Cerebellar nuclear complex (tissue), 1 donor: ENCODE measurements at places on chromosomes 4 and X.

- no peak for DNase-seq
These were observed 37.1 kb upstream of the IRAK1 start for GRCh38 chrX:154056770-154057241.

GRCh38 chr4:145041378-145041777 lies 56.6 kb downstream of the ANAPC10 start:
- DNase-seq, result no peak

- no peak for DNase-seq
These were observed 58.6 kb upstream of the CHRNA9 start for GRCh38 chr4:40276546-40276945.

GRCh38 chr4:83108101-83108861 lies 6.2 kb downstream of the PLAC8 start:
- no peak for DNase-seq

DNA sequence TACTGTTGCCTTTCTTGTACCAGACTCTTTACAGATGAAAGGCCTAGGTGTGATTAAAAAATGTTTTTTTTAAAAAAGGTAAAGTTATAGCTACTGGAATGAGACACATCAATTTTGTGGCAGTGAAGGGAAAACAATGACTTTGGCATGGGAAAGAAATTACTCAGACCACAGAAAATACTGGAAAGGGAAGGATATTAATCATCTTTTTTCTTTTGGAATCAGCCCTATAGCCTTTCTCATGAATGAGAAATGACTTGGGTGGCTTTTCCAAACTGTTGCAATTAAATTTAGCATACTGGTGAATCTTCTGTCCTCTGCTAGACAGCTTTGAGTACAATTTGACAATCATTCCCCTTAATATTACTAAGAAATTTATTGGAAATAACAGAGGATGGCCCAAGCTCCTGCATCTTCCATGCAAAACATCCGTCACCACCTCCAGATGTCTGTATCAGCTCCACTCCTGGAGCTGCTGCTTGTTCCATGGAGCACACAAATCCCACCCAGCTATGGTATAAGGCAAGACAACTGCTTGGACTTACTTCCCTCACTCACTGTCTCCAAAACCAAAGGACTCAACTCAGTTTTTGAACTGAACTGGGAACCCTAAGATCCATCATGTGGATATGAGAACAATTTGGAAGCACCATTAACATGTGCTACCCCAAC lies 97.6 kb upstream of the ARSJ start:
- DNase-seq, result no peak

DNA sequence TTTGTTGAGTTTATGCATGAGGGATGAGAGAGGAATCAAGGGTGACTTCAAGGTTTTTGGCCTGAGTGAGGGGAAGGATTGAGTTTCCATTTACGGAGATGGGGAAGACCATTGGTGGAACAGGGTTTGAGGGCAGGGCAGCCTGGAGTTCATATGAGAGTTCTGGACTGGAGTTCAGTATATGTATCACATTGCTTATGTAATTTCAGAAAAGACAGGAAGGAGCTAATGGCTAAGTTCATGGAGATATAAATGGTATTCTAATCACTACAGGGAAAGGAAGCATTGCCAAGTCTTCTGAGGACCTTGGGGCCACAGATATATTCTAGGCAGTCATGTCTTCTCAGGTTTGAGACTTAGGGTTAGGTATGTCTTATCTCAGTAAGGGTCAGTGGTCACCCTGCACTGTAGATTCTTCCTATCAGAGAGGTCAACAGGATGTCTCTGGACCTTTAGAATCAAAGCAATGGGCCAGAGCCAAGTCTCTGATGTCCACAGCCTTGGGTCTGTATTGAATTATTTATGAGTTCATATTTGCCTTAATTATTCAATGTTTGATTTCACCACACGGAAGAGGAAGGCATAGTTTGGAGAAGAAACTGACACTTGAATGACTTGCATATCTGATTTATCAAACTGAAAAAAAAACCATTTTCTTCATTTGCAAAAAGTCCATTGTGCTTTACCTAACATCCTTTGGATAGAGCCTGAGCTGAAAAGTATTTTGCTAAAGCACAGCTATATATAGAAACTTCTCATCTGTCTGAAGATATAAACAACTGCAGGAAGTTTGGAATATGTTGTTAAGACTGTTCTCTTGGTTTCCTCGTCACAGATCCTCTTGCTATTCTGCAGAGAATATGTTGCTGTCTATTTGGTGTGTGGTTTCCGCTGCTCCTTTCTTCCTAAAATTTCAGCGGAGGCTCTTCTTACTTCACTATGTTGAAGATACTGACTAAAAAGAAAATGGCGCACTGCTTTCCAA lies 139.5 kb downstream of the PDGFRA start:
- DNase-seq, result no peak

- DNase-seq, result no peak
These were observed 330.9 kb downstream of the DCHS2 start for GRCh38 chr4:154160519-154161301.

DNA sequence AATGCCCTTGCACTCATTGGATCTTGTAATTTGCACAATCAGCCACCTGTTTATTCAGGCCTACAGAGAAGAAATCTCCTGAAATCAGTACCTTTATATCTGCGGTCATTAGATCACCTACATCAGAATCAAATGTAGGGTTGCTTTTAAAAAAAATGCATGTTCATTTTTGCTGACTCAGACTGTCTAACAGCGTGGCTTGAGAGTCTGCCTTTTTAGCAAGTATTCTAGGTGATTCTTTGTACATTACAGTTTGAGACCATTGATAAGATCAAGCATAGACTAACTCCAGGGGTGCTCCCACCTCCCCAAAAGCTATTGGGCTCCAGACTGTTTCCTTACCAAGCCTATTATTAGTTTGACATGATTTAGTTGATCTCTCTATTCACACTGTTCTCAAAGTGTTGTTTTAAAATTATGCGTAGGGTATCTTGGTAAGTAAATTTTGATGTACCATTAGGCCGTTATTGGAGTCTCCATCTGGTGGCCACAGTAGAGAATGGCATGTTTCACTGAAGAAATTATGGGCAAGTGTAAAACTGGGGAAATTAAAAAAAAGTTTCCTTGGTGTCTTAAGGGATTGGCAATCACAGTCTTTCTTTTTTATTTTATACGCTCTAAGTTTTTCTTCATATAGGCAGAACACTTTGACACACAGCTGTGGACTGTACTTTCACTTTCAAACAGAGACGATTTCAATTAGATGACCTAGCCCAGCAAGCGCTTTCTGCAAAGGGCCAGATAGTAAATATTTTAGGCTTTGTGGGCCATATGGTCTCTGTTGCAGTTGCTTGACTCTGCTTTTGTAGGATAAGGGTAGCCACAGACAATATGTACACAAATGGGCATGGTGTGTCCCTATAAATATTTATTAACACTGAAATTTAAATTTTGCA lies 33.7 kb upstream of the MSL3 start:
- no peak for DNase-seq

- no peak for DNase-seq
These were observed 8.8 kb downstream of the PPP2R2C start for GRCh38 chr4:6463311-6464289.

DNA sequence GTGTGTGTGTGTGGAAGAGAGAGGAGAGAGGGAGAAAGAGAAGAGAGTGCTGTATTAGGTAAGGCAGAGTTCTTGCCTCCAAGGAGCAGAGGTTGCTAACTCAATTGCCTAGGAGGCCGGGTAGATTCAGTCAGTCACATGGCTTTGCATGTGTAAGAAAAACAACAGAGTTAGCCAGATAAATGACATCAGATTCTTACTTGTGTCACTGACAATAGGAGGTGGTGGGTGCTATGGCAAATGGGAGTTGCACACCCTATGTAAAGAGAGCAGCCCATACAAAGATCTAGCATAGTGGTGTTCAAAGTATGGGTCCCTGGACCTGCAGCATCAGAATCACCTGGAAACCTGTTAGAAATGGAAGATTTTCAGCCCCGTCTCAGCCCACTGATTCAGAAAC lies 14.4 kb upstream of the PGRMC2 start:
- DNase-seq, result no peak

GRCh38 chrX:97728215-97728614 lies 844.5 kb downstream of the RPA4 start:
- no peak for DNase-seq

GRCh38 chrX:23756165-23756564 lies 13.1 kb upstream of the ACOT9 start:
- DNase-seq, result no peak

- no peak for DNase-seq
These were observed 26.7 kb downstream of the CTBP1 start for GRCh38 chr4:1222036-1222789.

GRCh38 chr4:145904413-145905177 lies 34.0 kb downstream of the ZNF827 start:
- no peak for DNase-seq

DNA sequence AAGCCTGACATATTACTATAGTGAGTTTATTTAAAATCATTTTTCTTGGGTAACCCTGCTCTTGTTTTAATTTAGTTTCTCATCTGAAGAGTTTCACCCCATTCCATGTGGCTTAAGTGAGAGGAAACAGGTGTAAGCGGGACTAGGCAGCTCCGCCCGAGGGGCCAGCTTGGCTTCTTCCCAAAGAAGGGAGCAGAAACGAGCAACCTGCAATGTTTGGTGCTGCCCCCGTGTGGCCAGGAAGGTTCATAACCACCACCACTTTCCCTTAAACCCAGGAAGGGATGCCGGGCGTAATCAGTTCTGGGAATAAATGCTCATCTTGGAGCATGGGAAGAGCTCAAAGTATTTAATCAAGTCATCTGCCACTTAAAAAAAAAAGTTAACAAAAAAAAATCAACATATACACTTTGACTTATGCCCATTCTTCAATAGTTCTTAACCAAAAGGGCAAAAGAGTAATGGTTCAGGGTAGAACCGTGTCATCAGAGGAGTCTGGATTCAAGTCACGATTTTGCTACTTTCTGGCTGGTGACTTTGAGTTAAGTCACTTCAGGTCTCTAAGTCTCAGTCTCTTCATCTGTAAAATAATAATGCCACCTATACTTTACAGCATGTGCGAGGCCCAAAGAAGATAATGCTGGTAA lies 147.9 kb downstream of the NSUN7 start:
- DNase-seq, result no peak

GRCh38 chrX:106302304-106302703 lies 134.2 kb downstream of the PWWP3B start:
- no peak for DNase-seq

DNA sequence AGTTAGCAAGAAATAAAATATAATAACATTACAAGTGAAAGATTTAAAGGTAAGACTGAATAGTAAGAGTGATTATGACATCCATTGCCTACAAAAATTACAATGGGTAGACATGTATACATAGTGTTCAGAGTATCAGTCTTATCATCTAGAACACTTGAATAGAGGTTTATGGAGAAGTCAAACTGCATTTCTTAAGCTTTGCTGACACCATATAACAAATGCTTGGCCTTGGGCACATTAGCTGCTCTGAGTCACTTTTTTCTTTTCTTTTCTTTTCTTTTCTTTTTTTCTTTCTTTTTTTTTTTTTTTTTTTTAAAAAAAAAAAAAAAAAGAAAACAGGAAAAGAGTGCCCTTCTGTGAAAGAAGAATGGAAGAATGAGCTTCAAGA lies 220.0 kb downstream of the SPCS3 start:
- DNase-seq, result no peak

- no peak for DNase-seq
These were observed 10.9 kb upstream of the EXOSC9 start for GRCh38 chr4:121789960-121790829.

- DNase-seq, result no peak
These were observed 333.8 kb upstream of the PCDH7 start for GRCh38 chr4:30386266-30386895.

GRCh38 chr4:141058591-141059512 lies 74.4 kb downstream of the RNF150 start:
- DNase-seq, result no peak

GRCh38 chr4:1412376-1413203 lies 6.3 kb upstream of the NKX1-1 start:
- DNase-seq, result no peak

DNA sequence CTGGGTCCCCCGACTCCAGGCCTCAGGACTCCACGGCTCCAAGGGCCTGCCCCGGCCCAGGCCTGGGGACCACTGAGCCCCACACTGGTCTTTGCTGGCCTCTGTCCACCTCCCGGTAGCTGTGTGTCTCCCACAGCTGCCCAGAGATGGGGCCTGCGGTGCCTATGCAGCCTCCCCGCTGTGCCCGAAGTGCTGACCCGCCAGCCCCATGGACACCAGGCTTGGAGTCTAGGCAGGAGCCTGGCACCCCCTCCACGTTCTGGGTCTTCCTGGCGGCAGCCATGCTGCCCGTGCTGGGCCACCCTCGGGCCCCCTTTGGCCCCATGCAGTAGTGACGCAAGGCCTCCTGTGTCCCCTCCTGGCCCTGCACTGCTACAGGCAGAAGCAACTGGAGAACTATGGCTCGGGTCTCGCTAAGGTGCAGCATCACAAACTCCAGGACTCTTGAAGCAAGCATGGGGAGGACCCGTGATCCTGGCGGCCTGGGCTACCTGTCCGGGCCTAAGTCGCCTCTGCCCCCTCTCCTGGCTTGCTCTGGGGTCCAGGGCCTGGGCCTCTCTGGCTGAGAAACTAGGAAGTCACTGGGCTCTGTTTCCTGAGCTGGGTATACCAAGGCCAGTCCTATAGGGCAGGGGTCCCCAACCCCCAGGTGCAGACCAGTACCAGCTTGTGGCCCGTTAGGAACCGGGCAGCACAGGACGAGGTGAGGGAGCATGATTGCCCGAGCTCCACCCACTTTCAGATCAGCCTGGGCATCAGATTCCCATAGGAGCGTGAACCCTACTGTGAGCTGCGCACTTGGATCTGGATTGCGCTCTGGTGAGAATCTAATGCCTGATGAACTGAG lies 917 bp downstream of the MYL5 start:
- no peak for DNase-seq

DNA sequence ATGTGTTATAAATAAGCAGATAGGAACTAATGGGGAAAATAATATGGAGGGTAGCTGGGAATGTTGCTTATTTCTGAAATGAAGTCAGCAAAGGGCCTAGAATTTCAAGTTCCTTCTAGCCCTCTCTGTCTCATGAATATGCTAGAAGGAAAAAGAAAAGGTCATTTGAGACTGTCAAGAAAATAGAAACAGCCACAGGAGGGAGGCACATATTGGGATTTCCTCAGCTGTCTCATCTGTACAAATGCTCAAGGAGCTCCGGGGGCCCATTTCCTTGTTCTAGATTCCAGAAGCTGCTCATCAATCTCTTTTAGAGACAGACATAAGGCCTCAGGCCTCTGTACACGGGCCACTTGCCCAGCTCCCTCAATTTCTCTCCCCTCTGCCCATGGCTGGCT lies 127.6 kb upstream of the ETNPPL start:
- no peak for DNase-seq

- DNase-seq, result no peak
These were observed 317.0 kb upstream of the CXXC4 start for GRCh38 chr4:104811727-104812126.

- DNase-seq, result no peak
These were observed 28.3 kb upstream of the CFAP299 start for GRCh38 chr4:80307183-80307735.
